ENCODE measurements at places on chromosomes 7 and 10.

DNA sequence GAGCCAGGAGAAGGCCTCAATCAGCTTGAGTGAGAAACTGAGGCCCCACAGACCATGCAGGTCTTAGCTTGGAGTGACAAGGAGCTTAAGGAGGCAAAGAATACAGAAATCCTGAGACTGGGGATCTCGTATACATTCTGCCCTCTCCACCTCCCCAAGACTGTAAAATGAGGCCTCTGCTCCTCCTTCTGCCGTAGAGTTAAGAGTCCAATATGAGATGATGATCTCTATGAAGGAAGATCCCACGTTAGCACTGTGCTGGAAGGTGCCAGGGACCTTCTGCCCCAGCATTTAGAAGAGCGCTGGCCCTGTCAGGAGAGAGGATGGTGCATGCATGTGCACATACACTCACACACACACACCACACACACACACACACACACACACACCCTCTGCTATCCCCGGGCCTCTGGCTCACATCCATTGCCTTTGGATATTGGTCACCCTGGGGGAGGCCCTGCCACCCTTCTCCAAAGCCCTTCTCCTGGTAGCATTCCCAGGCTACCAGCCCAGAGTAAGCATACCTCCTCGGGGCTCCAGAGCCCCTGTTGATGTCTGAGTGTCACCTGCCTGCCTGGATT lies 15.0 kb downstream of the ZCCHC24 start:
- no peak for DNase-seq

DNA sequence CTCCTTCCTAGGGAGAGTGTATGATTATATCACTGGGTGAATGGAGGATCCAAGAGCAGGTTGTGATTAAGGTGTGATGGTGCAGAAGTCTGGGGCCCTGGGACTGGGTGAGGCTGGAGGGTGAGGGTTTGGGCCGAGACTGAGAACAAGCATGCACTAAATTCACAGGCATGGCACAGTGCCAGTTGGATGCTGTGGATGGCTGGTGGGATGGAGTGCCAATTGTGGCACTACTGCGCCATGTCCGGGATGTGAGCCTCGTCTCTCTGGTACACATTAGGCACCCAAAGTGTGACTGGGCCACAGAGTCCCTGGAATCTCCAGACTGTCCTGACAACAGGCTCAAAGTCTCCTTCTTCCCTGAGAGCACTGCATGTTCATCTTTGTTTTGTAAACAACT lies 208.1 kb downstream of the EMX2 start:
- no peak for DNase-seq

DNA sequence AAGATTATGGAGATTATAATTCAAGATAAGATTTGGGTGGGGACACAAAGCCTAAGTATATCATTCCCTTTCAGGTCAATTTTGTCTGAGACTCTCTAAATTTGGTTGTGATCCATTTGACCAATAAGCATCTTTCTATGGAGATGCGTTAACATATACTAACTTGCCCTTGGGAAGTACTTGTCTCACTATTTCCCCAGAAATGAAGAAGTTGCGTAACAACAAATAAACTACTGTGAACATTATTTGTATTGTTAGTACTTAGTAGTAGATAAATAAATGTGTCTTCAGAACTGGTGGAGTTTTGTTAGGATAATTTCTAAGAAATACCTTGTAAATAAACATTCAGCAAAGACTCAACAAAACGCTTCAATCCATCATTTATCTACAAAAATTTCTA lies 127.3 kb upstream of the LYZL2 start:
- no peak for DNase-seq

- DNase-seq: no peak
These were observed 52.9 kb upstream of the IGFBP3 start for GRCh38 chr7:45973725-45974532.

GRCh38 chr7:5661942-5662341 lies 119.5 kb downstream of the RNF216 start:
- DNase-seq: no peak

- DNase-seq: no peak
These were observed 6.2 kb downstream of the SLC18A2 start for GRCh38 chr10:117246997-117247671.

DNA sequence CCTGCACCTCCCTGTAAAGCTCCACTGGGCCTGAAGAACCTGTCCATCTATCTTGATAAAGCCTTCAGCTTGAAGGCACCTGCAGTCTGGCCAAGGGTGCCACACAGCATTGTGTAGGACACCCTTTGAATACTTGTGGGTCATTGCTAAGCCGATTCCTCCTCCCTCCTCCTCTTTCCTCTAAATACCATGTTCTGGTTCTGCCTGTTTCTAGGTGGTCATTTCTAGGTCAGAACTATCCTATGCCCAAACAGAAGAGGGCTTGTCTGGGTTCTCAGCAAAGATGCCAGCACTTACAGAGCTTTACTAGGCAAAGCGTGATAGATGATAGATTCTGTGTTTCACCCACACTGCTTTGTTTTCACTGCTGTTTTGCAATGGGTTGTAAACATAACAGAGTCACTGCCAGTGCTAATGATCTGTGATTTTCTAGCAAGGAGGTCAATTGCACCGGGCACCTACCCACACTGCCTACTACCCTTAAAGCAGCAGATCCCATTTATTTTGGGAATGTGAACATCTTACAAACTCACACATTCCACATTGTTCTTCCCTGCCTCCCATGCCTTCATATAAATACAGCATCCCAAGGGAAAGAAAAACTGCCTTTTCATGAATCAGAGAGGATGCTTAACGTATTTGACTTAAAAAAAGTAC lies 279.1 kb upstream of the PITRM1 start:
- DNase-seq: no peak

GRCh38 chr10:82420001-82420400 lies 545.0 kb downstream of the NRG3 start:
- DNase-seq: no peak

DNA sequence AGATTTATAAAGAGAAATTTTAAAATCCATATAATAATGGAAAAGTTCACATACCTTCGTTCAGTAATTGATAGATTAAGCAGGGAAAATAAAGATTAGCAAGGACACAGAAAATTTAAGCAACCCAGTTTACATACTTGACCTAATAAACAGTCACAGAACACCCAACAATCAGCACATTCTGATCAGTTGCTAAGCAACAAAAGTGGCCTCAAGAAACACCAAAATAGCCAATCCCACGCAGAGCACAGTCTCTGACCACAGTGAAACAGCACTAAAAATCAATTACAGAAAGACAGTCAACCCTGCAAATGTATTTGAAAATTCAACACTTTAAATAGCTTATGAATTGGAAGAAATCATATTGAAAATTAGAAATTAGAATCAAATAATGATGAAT lies 39.3 kb upstream of the DRGX start:
- DNase-seq: no peak

DNA sequence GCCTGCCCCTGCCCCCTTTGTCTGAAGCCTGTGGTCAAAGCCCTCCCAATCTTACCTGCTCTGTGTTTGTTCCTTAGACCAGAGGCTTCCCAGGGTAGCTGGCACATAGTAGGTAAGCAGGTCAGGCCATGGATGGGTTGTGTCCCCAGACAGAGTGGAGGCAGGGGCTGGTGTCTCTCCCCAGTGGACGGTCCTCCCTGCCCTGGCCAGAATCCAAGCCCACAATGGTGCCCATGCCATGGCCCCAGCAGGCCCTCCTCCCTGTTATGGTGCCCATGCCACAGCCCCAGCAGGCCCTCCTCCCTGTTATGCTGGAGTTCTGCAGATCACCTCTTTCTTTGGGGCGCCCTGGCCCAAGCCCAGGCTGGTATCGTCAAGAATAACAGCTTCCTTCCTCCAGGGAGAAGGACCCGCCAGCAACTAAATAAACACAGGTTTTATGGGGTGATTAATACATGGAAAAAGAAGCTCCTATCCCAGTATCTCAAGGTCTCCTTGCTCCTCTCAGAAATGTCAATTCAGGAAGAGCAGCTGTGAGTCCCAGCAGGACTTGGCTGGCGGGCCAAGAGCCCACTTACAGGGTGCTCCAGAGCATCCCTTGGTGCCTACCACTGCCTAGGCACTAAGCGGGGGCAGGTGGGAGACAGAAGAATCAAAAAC lies 82.0 kb downstream of the NEURL1 start:
- DNase-seq: no peak

DNA sequence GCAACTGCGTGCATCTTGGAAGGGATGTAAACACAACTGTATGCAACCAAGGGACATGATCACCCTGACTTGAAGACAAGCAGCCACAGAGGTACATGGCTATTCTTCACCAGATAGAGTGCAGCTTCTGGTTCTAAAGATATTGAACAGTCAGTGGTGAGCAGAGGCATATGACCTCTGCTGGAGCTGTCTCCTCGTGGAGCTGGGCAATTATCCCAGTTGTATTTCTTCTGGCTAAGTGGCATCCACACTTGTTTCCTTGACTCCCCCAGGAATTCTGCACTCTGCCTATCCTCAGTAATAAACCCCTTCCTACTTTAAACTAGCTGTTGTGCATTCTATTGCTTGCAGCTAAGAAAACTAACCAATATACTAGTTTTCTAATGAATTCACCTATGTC lies 216.8 kb downstream of the THSD7A start:
- no peak for DNase-seq

DNA sequence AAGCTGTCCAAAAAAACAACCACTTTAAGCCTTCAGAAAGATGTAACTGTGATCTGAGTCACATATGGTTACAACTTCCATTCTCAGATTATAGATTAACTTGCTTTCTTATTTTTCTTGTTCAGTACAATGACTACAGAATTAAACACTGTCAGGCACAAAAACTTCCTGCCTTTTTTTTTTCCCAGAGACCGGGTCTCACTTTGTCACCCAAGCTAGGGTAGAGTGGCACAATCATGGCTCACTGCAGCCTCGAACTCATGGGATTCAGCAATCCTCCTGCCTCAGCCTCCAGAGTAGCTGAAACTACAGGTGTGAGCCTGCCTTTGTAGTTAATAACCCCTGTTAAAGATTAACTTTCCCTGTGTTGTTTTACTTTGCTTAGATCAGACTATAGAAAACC lies 163.2 kb downstream of the AVL9 start:
- no peak for DNase-seq

DNA sequence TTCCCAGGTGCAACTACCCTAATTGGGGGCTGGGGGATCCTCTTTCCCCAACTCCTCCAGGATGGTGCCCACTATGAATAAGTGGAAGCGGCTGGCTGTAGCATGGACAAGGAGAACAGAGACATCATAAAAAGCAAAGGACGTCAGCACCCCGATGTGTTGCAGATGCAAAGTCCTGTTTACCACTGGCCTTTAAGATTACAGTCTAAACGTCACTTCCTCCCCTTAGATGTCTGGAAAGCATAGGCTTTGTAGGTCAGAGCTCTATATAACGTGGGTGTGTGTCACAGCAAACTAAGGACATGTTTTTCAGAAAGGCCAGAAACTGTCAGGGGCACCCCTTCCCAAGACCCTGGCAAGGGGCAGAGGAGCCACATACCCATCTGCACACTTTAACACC lies 7.9 kb downstream of the COBL start:
- no peak for DNase-seq

DNA sequence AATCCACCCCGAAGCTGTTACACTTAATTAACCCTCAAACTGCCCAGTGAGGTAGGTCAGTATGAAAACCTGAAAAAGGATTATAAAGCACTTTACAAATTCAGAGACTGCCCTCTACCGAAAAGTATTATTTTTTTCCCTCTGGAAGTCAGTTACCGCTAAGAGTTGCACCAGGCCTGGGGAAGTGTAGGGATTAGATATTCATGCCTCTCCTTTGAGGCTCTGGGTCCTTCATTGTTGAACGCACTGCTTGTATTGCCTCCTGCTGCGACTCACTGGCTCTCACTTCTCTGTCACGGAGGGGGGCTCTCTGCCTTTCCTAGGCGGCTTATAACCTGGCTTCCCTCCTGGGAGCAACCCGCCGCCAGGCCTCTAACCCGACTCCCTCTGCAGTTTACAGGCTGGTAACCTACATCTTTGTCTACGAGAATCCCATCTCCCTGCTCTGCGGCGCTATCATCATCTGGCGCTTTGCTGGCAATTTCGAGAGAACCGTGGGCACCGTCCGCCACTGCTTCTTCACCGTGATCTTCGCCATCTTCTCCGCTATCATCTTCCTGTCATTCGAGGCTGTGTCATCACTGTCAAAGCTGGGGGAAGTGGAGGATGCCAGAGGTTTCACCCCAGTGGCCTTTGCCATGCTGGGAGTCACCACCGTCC lies 2.7 kb downstream of the RHBDD2 start:
- DNase-seq: no peak

DNA sequence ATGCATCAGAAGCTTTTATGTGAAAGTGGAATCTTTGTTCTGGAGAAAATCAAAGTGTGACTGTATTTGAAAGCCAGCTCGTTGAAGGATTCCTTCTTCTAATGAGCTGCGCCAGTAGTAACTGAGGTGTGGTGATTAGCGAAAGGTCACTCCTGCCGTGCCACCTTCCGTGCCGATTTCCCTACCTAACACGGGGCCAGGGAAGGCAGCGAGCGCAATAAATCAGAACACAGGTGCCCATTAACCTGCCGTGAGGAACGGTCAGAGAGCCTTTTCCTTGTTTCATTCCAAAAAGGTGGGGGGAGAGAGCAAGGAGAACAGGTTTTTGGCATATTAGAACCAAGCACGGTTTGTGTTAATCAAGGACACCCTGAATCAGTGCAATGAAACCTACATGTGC lies 258.0 kb downstream of the CELF2 start:
- DNase-seq: no peak

DNA sequence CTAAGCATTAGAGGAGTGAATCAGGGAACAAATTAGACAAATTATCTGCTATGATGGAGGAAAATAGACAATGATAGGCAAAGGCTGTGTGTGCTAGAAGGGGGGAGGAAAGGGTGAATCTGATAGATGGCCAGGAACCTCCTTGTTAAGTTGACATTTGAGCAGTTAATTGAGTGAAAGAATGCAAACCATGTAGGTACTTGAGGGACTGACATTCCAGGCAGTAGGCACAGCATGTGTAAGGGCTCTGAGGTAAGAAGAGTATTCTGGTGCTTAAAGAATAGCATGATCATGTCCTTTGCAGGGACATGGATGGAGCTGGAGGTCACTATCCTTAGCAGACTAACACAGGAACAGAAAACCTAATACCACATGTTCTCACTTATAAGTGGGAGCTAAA lies 48.6 kb upstream of the TES start:
- no peak for DNase-seq

DNA sequence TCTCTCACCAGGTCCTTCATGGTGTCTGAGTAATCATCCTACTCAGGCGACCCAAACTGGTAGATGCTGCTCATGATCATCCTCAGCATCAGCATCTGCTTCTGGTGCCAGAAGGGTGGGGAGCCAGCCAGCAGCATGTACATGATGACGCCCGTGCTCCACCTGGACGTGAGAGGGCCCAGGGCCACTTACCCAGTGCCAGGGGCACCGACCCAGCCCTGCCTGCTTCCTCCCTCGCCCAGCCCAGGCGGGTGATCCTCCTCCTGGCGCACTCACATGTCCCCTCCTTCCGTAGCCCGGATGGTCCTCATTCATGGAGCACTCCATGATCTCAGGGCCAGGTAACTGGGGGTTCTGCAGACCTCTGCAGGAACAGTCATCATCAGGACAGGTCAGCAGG lies 764.8 kb upstream of the ZNF722 start:
- no peak for DNase-seq
